ENCODE measurements at places on chromosomes 1 and 21.

DNA sequence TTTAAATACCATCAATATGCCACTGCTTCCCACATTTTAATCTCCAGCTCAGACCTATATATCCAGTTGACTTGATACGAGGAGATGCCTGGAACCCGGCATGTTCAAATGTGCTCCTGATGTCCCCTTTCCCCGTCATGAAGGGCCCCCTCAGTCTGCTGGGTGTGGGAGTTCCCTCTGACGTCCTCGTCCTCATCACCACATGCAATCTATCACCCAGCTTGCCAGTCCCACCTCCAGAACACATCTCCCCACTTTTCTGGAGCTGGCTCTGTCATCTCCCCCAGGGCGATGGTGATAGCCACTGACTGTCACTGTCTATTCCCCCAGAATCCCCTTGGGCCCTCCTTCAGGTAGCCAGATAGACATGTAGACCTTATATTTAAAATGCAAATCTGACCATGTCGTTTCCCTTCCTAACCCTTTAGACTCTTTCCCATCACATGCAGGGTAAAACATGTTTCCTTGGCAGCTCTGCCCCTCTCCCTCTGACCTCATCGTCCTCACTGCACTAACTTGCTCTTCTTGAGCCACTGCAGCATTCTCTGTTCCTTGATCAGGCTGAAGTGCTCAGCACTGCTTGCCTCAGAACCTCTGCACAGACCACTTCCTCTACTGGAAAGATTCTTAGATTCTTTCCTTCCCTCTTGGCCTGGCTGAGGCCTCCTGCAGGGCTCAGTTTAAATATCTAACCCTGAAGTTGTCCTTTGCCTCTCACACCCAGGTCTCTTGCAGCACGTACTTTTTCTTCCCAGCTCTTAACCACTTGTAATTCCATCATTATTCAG lies 7.4 kb downstream of the AZIN2 start:
- DNase-seq: no peak

- no peak for DNase-seq
Measured at GRCh38 chr21:35467566-35467965, 418.5 kb upstream of the RUNX1 start.

DNA sequence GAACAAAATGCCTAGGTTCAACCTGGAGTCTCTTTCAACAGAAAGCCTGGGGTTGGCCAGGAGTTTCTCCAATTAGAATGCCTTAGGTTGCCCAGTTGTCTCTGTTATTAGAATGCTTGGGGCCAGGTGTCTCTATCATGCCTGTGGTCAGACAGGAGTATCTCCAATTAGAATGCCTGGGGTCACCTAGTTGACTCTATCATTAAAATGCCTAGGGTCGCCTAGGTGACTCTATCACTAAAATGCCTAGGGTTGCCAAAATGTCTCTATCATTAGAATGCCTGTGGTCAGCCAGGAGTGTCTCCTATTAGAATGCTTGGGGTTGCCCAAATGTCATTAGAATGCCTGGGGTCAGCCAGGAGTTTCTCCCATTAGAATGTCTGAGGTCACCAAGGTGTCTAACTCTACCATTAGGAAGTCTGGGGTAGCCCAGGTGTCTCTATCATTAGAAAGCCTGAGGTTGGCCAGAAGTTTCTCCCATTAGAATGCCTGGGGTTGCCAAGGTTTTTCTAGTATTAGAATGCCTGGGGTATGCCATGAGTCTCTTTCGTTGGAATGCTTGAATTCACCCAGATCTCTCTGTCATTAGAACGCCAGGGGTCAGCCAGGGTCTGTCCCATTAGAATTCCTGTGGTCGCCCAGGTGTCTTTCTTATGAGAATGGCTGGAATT lies 57.9 kb downstream of the RNF187 start:
- DNase-seq: no peak

- DNase-seq: no peak
Measured at GRCh38 chr1:73034271-73034670, 751.9 kb upstream of the NEGR1 start.

DNA sequence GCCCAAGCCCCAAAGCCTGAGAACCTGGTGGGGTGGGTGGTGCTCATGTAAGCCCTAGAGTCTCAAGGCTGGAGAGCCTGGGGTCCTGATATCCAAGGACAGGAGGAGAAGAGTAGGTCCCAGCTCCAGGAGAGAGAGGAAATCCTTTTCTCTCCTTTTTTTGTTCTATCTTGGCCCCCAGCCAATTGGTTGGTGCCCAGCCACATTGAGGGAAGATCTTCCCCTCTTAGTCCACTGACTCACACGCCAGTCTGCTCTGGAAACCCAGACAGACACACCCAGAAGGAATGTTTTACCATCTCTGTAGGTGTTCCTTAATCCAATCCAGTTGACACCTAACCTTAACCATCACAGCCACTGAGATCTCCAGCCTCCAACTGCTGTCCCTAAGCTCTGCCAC lies 16.2 kb upstream of the LIN9 start:
- no peak for DNase-seq

DNA sequence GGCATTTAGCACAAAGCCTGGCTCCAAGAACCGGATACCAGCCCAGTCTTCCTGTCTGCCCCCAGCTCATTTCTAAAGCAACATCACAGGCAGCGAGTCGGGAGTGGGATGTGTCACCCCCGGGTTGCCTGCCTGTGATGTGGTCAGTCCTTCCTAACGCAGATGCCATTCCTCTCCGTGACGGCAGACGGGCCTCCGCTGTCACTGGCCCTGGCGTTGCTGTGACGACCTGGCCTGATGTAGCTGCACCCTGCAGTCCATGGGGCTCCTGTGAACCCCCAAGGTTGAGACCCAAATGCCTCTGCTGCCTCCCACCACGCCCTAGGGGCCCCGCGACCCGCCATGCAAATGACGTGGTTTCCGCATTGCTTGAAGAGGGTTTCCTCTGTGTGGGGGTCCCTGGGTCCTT lies 12.3 kb downstream of the TNFRSF1B start:
- no peak for DNase-seq

DNA sequence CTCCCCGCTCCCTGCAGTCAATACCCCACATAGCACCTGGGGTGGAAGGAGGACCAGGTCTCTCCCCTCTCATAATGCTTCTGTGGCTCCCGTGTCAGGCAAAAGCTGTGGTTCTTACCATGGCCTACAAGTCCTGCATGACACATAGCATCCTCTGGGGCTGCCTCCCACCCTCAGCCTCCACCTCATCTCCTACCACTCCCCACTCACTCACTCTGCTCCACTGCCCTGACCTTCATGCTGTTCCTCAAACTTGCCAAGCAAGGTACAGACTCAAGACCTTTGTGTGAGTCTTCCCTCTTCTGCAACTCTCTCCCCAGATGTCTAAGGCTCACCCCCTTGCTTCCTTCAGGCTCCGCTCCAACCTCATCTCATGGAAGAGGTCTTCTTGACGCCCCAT lies 28.0 kb upstream of the VANGL1 start:
- DNase-seq: no peak
